Hindlimb muscle (tissue), 1 donor: ENCODE measurements at places on chromosomes 2 and 18.

DNA sequence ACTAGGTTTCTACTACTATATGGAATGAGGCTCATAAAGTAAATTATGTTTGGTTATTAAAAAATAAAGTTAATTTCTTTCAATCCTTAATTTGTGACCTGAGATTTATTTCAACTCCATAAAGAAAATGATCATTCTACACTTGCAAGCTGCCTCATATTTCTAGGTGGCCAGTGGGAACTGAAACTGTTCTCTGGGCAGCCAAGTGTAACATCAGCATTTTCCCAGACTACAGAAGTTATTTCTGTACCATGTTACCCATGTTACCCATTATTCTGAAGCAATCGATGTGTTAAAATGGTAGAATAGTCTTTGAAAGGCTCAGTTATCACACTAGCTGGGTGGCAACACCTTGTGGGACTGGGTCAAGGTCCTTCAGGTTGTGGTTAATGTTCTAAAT, 139.3 kb upstream of the FBXO11 start:
- peak; percentile 11 for DNase-seq

GRCh38 chr2:98090951-98091350, 4.0 kb downstream of the VWA3B start:
- DNase-seq: no peak

DNA sequence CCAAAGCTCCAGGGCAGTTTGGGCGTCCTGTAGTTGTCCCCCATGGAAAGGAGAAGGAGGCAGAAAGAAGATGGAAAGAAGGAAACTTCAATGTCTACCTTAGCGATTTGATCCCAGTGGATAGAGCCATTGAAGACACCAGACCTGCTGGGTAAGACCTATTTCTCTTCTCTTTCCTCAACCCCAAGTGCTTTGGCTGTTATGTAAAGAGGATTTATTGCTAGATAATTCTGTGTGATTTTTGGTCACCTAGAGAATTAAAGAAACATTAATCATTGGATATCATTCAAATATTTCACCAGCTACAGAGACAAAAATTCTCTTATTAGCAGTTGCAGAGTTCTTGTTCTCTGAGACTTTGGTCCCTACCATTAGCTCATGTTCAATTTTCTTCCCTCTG, 1.9 kb downstream of the GALNT5 start:
- DNase-seq: no peak

DNA sequence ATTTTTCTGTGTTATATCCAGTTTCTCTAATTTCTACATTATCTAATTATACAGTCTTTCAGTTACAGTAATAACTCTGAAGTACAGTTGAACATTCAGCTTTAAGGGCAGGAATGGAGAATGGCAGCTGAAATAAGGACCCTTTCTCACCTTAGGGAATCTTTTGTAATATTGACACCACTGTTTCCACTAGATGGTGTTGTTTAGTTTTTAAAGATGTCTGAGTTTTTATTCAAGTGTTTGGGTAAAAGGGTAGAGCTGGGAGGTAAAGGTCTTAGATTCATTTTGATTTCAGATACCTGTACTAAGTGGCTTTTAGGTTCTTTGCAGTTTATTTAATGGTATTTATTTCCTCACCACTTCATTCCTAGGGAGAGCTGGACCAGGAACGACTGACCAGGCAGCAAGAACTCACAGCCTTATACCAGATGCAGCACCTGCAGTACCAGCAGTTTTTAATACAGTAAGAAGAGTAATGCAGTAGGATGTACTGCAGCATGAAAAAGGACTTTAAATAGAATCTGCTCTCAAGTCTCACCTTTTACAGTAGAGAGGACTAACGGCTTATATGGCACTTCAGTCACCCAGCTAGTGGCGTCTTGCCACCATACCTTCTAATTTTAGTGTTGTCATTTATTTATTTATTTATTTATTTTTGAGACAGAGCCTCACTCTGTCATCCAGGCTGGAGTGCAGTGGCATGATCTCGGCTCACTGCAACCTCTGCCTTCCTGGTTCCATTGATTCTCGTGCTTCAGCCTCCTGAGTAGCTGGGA, 33.2 kb upstream of the KCNJ13 start:
- no peak for DNase-seq
